ENCODE measurements at places on chromosomes 12 and 14. TPM values are rescaled to one million over a fixed set of nuclear protein-coding genes. Genes with fewer than 3 reads are reported as not detected.

DNA sequence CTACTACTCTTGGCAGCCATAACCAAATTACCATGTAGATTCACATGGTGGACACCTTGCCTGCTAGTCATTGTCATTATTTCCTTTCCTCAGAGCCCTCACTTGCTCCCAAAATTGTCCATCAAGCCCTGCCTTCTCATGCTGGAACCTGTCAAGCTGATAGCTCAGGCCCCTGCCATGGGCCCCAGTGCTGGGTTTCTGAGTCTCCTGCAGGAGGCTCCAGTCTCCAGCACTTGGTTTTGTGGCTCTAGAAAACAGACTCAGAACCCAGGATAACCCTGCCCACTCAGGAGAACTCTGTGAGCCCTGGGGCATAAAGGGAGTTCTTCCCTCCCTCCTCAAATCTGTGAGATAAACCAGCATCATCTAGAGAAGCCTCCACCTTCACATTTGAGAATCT lies 10.8 kb downstream of the KRT71 start:
- DNase-seq: no peak

B4GALNT1 gene
- total RNA-seq: not detected

PRIMA1 gene
- total RNA-seq: 0.33 TPM

TTC9 gene
- 2.6 TPM for total RNA-seq

GRCh38 chr14:81388336-81388735 lies 11.8 kb downstream of the STON2 start:
- DNase-seq: no peak

- no peak for DNase-seq
These were observed 10.1 kb downstream of the MLF2 start for GRCh38 chr12:6742834-6743233.

DNA sequence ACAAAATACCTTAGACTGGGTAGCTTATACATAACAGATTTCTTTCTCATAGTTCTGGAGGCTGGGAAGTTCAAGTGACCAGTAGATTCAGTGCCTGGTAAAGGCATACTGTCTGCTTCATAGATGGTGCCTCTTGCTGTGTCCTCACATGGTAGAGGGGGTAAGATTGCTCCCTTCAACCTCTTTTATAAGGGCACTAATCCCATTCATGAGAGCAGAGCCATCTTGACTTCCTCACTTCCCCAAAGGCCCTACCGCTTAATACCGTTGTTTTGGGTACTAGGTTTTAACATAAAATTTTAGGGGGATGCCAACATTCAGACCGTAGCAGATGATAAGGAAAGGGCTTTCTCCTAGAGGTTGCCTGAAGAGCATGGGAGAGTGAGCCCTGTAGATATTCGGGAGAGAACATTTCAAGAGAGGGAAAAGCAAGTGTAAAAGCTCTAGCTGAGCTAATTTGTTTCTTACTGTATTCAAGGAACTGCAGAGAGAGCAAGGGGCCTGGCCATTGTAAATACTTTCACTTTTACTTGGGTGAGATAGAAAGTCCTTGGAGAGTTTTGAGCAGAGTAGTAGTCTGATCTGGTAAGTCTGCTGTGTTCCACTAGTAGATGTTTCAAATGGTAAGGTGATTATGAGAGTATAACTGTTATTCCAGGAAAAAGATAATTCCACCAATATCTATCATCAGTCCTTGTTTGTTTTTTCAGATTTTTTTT lies 27.3 kb downstream of the FRS2 start:
- no peak for DNase-seq

DNA sequence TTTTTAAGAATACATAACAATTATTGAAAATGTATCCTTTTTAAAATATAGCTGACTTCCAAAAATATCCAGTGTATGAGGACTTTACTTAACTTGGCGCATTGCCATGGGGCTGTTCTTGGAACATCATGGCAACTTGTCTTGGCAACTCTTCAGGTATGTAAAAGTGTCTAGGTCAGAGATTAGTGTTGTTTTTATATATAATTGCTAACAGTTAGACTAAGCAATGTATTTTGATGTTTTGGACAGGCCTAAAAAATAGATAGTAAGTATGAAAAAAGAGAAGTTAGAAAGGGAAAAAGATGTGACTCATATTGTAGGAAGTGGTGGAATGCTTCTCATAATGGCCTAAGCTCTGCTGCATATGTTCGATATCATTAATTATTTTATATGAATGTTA lies 70.9 kb downstream of the MON2 start:
- peak; percentile 52 for DNase-seq

- no peak for DNase-seq
These were observed 45.8 kb upstream of the PTCSC3 start for GRCh38 chr14:36222337-36222736.

STON2 gene
- 6.6 TPM for total RNA-seq

DNA sequence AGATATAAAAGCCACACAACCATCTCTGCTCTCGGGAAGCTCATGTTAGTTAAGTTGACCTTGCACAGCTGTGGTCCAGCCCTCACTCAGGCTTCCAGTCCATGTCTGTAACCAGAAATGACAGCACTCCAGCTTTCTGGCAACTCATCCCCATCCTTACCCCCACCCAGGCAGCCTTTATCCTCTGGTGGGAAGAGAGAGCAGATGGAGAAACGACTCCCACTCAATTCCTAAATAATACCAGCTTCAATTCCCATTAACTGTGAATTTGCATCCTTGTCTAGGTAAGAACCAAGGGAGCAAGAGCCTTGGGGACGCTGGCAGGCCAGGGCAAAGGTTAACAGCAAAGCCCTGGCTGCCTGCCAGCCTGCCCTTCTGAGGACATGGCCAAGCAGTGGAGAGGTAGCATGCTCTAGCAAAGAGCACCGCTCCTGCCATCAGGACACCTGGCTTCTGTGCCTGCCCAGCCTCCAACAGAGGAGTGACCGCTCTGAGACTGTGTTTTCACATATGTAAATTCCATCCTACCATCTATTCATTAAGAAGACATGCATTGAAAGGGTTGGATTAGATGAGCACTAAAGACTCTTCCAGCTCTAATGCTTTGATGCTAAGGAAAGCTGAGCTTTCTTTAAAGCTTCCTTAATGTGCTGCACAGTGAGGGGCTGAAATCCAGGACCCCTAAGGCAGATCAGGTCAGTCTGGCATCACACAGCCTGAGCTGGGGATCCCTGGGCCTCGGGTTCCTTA lies 236.1 kb downstream of the GRIN2B start:
- peak; percentile 18 for DNase-seq

Measured in body of pancreas (tissue), 4 donors.